GM12865 (cell line): ENCODE measurements at places on chromosomes 4 and X.

- peak; percentile 74 for DNase-seq
Measured at GRCh38 chr4:106369456-106370060, 980 bp upstream of the GIMD1 start.

- DNase-seq, result peak; percentile 61
Measured at GRCh38 chr4:174873931-174874330, 44.2 kb upstream of the ADAM29 start.

- no peak for DNase-seq
Measured at GRCh38 chr4:53553486-53554210, 37.6 kb downstream of the LNX1 start.

GRCh38 chr4:178309890-178310289 lies 867.7 kb upstream of the AGA start:
- no peak for DNase-seq

GRCh38 chr4:62117886-62118285 lies 917.8 kb downstream of the ADGRL3 start:
- no peak for DNase-seq

- DNase-seq, result no peak
Measured at GRCh38 chr4:106172861-106173260, 143.1 kb downstream of the TBCK start.

GRCh38 chr4:127236889-127237288 lies 395.9 kb upstream of the INTU start:
- DNase-seq, result no peak

GRCh38 chr4:89142691-89143669 lies 31.6 kb downstream of the TIGD2 start:
- DNase-seq, result peak; percentile 17

DNA sequence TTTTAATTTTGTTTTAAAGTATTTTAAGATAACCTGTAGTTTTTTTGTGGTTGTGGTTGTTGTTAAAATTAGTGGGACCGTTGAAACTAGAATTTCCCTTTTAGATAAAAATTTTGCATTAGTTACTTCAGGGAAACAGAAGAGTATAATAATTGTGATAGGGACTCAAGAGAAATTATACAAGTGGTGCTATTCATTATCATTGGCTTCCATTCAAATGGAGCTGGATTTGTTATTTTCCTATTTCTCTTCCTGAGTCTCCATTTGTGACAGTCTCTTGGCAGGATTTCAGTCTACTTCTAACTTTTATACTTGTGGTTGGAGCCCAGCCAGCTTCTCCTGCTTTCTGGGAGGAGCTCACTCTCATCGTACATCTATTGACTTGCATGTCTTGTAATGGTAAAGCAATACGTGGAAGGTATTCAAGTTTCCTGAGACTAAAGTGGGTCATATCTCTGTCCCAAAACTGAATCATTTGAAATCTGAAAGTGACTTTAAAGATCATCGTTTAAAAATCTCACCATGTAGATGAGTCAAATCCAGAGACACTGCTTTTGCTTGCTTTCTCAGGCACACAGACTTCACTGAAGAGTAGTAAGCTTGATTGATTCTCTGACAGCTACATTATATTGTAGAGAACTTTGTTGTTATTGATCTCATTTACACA lies 155.8 kb downstream of the RPA4 start:
- DNase-seq, result peak; percentile 70

DNA sequence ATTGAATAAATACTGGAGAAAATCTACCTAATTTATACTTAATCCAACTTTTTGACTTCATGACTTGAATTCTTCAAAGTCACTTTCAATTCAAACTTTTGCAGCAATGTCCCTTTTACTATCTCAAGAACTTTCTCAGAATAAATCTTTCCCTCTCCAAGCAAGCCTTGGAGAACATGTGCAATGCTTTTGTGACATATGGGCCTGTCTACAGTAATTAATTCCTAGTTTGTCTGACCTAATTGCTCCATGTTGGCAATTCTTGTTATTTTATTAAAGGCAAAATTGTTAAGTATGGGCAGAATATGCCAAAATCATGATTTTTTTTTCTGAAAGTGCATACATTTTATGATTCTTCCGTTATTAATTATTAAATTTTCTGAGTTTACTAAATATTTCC lies 1115.3 kb downstream of the PDHA2 start:
- DNase-seq, result no peak

DNA sequence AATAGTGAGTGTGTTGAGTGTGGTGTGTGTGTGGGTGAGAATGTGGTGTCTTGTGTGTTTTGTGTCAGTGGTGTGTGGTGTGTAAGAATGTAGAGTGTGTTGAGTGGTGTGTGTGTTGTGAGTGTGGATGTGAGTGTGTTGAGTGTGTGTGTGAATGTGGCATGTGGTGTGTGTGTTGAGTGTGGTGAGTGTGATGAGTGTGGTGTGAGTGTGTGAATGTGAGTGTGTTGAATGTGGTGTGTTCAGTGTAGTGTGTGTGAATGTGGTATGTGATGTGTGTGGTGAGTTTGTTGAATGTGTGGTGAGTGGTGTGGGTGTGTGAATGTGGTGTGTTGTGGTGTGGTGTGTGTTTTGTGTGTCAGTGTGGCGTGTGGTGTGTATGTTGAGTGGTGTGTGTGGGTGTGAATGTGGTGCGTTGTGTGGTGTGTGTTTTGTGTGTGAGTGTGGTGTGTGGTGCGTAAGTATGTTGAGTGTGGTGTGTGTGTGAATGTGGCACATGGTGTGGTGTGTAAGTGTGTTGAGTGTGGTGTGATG lies 60.8 kb upstream of the SORCS2 start:
- no peak for DNase-seq

DNA sequence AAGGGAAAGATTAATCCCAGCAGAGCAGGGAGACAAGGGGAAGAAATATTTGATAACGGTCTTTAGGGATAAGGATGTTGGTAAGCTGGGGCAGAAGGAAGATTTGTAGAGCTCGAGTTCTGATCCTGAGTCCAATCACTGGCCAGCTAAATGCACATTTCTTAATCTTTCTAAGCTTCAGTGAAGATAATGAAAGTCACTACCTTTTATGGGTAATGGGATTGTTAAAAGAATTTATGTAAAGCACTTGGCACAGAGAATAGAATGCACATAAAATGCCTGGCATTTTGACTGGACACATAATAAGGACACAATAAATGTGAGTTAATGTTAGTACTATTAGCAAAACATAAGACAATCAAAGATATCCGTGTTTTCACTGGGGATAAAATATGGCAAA lies 43.3 kb downstream of the NCAPG start:
- no peak for DNase-seq

DNA sequence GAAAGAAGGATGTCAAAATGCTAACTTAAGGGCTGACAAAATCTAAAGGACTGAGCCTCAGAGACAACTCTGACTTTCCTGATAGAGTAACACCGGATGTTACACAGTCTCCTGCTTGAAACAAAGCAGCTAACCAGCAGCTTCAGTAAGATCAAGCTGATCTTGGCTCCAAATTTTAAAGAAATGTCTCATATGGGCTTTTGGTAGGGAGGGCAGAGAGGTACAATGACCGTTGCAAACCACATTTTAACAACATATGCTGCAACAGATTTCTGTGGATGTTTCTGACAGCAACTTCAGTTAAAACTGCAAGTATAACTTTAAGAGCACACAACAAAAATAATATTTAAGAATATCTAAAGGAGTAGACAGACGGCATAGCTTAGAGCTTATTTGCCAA lies 9.1 kb downstream of the RPGR start:
- no peak for DNase-seq

DNA sequence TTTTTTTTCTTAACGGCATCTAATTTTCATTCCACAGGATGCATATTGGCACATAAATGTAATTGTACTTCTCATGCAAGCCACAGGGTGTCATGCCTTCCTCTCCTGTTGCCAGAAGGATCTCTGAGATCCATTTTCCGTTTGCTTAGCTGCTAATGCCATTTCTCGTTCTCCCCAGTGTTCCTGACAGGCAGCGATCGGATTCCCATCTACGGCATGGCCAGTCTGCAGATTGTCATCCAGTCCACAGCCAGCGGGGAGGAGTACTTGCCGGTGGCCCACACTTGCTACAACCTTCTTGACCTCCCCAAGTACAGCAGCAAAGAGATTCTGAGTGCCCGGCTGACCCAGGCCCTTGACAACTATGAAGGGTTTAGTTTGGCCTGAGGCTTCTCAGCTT lies 8.9 kb upstream of the NAP1L5 start:
- no peak for DNase-seq

DNA sequence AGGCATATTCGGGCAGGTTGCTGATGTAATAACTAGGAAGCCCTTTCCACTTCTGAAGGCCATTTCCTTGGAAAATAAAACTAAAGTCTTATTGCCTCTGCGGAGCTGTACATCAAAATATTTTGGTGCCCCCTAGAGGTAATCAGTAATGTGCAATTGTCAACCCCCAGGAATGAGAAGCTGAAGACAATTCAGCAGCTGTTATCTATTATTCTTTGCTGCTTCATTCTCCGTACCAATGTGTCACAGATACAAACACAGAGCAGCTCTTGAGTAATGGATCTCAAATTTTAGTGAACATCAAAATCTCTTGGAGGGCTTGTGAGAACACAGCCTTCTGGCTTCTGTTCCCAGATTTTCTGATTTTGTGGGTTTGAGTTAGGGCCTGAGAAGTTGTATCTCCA lies 3.5 kb upstream of the SLIT2 start:
- DNase-seq, result peak; percentile 29

DNA sequence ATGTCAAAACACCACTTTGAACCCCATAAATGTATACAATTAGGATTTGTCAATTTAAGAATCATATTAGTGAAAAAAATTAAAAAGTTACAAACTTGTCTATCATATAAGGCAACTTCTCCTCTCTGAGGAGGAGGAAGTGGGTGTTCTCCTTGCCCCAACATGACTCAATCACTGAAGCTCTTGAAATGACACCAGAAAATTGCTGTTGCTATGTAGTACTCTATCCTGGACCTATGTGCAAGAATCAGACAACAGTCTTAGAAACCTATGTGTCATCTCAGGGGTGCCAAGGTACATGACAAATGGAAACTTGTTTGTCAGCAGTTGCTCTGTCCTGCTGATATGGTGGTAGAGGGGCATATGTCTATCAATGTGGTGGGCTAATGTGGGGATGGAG lies 47.7 kb downstream of the HMGB3 start:
- DNase-seq, result no peak

DNA sequence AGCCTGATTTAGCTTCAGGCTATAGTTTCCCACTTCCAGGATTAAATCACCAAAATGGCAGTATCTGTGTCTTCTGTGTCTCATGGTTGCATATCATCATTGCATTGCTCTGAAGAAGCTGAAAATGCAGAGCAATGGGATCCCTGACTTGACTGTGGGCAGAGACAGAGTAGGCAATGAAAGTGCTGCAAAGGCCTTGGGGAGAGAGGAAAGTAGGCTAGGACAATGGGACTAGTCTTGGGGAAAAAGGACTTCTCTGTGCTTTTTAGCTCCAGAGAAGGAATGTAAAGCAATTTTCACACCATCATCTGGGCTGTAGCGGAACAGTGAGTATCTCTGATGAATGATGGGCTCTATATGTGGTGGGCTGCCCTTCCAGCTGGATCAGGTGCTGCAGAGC lies 202.5 kb downstream of the LDB2 start:
- DNase-seq, result no peak

- DNase-seq, result peak; percentile 7
Measured at GRCh38 chrX:107760304-107761077, 15.1 kb downstream of the TSC22D3 start.

DNA sequence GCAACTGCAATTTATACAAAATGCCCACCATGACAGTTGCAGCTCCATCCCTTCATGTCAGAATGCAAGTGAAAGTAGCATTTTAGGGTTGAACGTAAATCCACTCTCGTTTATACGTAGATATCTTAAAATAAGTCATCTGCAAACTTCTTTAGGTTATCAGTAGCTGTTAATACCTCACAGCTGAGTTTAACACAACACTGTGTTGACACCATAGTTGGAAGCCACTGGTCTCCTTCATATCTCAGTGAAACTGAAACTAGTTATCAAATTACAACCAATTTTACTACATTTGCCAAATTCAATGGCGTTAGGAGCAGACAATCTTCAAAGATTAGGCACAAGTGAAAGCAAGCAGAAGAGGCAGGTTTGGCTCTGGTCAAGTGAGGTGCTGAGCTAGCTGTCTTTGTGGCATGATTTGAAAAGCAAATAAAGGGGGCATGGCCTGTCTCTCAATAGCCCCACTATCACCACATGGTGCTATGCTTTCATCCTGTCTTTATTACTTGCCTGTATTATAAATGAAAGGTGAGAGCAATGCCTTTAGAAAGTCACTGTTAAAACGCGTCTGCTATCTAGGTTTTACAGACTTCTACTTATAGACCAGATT lies 12.3 kb downstream of the PPP3CA start:
- peak; percentile 39 for DNase-seq

- DNase-seq, result peak; percentile 76
Measured at GRCh38 chrX:56800801-56801200, 71.8 kb downstream of the NBDY start.

- no peak for DNase-seq
Measured at GRCh38 chr4:28241021-28241420, 1380.4 kb downstream of the STIM2 start.

DNA sequence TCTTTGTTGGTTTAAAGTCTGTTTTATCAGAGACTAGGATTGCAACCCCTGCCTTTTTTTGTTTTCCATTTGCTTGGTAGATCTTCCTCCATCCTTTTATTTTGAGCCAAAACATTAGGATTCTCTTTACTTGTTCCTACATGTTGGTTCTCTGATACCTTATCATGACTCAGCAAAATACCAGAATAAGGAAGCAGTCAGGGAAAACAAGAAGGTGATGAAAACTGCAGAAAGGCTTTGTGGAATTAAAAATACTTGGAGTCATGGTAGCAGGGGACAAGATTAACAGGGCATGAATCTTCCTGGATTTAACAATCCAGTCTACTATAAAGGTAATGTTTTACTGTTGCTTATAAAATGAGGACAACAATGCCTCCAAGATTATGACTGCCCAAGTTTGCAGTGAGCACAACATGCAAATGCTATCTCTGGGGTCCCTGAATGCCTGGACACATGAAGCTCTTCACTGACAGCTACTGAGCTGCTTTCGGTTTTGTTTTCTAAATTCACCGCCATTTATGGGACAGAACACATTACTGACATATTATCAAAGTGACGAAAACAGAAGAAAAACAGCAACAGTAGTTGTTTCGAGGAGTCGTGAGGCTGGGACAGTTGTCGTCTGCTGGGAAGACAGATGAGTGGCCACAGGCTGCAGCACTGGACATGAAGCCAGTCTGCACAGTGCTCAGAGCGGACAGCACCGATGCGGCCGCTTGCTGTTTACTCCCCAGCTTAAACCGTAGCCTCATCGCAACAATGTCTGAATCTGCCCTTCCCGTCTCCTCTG lies 174.5 kb upstream of the DKK2 start:
- DNase-seq, result no peak

- no peak for DNase-seq
Measured at GRCh38 chrX:39808471-39808917, 289.3 kb downstream of the BCOR start.

- no peak for DNase-seq
Measured at GRCh38 chr4:23730998-23731397, 158.8 kb downstream of the PPARGC1A start.

- peak; percentile 3 for DNase-seq
Measured at GRCh38 chrX:13220916-13221315, 98.9 kb downstream of the ATXN3L start.

GRCh38 chr4:5204781-5205180 lies 153.5 kb downstream of the STK32B start:
- no peak for DNase-seq
